ENCODE measurements at places on chromosomes 3 and 15.

- no peak for DNase-seq
Observed at GRCh38 chr15:66233487-66234415, 19.8 kb downstream of the MEGF11 start.

DNA sequence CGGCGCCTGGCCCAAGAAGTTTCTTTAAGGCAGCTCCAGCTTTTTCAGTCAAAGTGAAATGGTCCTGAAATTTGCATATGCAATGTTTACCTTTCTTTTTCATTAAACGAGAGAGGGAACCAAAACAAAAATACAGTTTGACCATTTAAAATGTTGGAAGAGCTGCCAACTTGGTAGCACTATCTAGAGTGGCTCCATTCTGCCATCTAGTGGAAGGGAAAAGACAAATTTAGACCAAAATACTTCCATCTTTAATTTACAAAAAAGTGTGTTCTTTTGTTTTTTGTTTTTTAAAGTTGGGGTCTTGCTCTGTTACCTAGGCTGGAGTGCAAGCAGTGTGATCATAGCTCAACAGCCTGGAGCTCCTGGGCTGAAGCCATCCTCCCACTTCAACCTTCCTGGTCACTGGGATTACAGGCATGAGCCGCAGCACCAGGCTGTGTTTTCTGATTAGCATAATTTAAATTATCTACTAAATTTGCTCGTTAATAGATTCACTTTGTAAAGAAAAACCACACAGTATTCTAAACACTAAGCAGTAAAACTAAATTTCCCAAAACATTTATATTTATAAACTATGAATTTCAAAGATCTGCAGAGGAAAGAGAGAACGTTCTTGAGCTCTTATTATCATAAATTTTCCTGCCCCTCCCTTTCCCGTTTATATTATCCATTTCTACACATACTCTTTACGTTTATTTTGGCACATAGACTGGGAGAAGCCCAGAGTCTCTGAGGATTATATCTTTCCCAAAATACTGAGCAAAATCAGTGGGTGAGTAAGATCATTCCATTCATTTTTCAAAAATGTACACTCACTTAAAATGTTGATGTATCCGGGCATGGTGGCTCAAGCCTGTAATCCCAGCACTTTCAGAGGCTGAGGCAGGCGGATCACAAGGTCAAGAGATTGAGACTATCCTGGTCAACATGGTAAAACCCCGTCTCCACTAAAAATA, 15.4 kb upstream of the RFC4 start:
- DNase-seq = peak; percentile 87

GRCh38 chr15:99909592-99910295, 176.5 kb upstream of the LYSMD4 start:
- DNase-seq = peak; percentile 16

DNA sequence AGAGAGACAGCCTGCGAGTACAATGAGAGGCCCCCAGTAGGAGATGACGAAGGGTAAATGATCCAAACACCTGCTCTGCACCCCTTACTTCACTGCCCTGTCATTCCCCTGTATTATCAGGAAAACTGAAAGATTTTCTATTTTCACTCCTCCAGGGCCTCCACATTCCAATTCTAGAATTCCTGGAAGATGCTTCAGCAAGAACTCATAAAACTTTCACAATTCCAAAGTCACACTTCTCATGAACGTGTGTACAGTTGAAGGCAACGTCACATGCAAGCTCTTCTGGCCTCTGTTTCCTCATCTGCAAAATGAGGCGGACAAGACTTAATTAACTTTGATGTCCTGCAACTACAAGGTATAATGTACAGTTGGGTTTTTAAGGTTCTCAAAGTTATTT, 62.8 kb upstream of the SPATA12 start:
- DNase-seq = peak; percentile 60

DNA sequence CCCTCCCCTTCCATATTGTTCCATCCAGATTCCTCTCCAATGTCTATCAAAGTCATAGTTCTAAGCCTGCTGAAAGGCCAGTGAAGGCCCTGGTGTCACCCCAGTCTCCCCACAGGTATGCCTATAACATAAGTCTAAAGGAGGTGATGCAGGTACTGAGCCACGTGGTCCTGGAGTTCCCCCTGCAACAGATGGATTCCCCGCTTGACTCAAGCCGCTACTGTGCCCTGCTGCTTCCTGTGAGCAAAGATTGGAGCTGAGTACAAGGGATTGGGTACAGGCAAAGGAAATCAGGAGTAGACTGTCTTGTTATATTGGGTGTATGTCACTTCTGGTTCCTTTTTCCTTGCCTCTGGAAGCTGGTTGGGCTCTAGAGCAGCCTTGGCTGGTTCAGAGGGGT, 8.2 kb downstream of the EIF2B5 start:
- no peak for DNase-seq

GRCh38 chr15:46676233-46677206, 1040.8 kb upstream of the SEMA6D start:
- no peak for DNase-seq

GRCh38 chr3:10198761-10199649, 34.3 kb downstream of the IRAK2 start:
- DNase-seq = peak; percentile 37

DNA sequence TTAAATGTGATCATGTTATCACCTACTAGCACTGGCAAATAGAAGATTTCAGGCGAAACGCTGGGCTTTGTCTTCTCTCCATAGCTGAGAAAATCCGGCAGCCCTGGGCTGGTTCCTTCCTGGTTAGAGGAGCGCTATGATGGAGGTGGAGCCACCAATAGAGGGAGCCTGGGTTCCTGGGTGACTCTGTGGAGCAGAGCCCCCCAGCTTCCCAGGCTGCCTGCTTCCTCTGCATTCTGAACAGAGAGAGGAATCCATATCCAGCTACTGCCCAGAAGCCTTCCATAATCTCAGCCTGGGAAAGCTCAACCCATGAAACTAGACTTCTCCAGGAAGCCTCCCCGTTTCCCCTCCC, 32.6 kb upstream of the IQSEC1 start:
- no peak for DNase-seq

DNA sequence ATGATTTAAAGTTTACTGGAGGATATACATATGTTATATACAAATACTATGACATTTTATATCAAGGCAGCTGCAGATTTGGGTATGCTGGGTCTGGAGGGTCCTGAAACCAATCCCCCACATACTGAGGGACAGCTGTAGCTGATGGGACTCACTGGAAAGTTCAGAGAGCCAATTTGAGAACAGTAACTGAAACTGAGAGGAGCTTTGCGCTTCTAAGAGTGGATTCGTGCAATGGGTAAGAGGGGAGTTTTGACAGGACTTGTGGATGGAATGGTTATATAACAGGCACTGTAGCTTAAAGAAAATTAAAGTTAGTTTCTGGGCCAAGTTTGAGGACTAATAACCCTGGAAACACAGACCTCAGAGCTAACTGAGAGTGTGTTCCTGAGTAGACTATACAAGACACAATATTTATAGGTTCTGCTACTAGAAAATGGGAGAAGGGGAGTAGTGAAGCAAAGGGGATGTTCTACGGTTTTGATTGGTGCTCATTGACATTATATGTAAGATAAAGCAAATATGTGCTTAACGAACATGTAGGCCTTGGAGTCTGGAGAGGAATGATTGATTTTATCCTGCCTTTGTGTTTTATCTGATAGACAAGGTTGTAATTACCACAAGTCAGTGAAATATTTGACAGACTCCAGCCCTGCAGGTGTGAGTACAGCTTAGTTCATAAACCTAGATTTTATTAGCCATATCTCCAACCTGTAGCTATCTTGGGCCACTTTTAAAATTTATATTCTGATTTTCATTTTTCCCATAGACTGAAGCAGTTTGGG, 4.8 kb upstream of the ZMAT3 start:
- no peak for DNase-seq

GRCh38 chr3:190458040-190458439, 8.3 kb upstream of the TMEM207 start:
- peak; percentile 39 for DNase-seq

- DNase-seq = peak; percentile 21
Observed at GRCh38 chr3:107680698-107681097, 157.9 kb downstream of the BBX start.

DNA sequence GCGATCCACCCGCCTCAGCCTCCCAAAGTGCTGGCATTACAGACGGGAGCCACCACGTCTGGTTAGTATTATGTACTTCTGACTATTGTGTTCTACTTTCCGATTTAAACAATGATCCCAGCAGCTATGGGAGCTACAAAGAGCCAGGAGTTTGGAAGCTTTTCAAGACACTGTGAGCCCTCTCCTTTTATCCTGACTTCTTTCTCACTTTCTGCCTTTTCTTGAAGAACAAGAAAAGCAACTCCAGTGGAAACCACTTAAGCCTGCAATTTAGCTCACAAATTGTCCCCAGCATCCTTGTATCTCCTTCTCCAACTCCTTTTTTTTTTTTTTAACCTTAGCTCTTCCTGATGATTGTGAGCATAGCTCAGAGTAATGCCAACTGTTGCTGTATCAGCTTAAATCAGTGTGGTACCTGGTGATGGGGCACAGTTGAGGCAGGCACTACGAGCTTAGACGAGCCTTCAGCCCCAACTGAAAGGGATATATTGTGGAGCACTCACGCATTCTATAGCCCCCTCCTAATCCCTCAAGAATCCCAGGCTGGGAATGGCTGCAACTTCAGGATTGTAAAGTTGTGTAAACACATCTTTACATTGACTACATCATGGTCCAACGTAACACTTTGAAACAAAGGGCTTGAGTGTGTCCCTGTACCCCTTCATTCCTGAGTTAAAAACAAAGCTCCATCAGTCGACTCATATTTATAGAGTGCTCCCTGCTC, 677.0 kb downstream of the FHIT start:
- DNase-seq = no peak

Measured in adipocyte (in vitro differentiated cells).